Skeletal muscle tissue (tissue), 5 donors: ENCODE measurements at places on chromosomes 12 and 14. TPM values are rescaled to one million over a fixed set of nuclear protein-coding genes. Genes with fewer than 3 reads are reported as not detected.

Gene CLEC2A
- not detected for total RNA-seq

Gene RPAP3
- total RNA-seq: 5.2 TPM

Gene EAPP
- 43.3 TPM for total RNA-seq

Gene IFNG
- not detected for total RNA-seq

Gene MBD6
- 2.6 TPM for total RNA-seq

Gene ANO2
- 4.7 TPM for total RNA-seq

Gene SLC6A15
- 0.52 TPM for total RNA-seq

Gene SYNDIG1L
- under 0.01 TPM for total RNA-seq

Gene TOMM20L
- not detected for total RNA-seq

Gene KLRB1
- total RNA-seq: 0.52 TPM

Gene KLRG1
- 3.7 TPM for total RNA-seq

Gene SLC25A21
- total RNA-seq: 2.1 TPM

Gene CLEC2B
- 2.6 TPM for total RNA-seq

Gene KLRC1
- total RNA-seq: 1.0 TPM

Gene CCNT1
- 27.7 TPM for total RNA-seq

Gene HCAR1
- 0.52 TPM for total RNA-seq

Gene BEGAIN
- 1.0 TPM for total RNA-seq

Gene PLXNC1
- 17.2 TPM for total RNA-seq

Gene ZDHHC22
- 0.52 TPM for total RNA-seq

Gene KLRD1
- total RNA-seq: 0.52 TPM

Gene WNT1
- total RNA-seq: not detected

Gene MYH6
- 2.1 TPM for total RNA-seq

Gene GPR132
- 1.6 TPM for total RNA-seq
